Effector CD4-positive, alpha-beta T cell (primary cell): ENCODE measurements at places on chromosomes 11 and 22.

DNA sequence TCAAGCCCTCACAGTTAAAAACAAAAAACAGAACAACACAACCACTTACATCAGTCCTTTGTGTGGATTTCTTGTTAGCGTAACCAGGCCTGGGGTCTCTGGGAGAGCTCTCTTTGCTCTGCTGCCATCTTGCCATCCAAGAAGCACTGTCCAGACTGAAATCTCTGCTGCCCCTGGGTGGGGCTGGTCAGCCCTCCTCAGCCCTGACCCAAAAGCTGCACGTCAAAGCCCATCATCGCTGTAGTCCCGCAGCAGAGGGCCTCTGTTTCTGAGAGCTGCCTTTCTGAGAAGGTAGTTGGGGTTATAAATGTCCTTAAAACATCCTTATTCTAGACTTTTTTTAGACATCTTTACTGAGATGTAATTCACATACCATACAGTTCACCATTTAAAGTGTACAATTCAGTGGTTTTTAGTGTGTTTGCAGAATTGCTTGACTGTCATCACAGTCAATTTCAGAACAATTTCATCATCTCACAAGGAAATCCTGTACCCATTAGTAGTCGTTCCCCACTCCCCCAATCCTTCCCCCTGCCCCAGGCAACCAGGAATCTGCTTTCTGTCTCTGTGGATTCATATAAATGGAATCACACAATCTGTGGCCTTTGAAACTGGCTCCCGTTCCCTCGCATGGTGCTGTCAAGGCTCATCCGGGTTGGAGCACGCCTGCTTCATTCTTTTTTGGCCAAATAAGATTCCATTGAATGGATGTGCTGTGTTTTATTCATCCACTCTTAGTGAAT, 94.9 kb downstream of the TBC1D22A start:
- DNase-seq, result no peak

- DNase-seq, result no peak
Observed at GRCh38 chr22:41648432-41648831, 27.3 kb downstream of the XRCC6 start.

- no peak for DNase-seq
Observed at GRCh38 chr11:12794576-12795230, 120.5 kb downstream of the TEAD1 start.

DNA sequence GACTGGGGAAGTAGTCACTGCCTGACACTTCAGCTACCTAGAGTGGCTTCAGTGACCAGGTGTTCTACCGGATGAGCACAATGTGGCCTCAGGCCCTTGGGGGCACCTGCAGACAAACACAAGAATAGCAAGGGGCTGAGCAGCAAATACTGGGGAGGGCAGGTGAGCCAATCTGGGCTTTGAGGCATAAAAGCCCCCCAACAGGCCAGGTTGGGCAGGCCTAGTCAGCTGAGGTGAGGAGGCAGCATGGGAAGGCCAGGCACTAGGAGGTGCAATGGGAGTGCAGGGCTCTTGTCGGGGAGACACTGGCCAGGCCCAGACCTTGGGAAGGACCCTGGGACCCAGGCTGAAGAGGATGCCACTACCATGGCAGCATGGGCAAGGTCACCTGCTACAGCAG, 9.0 kb downstream of the UFD1 start:
- no peak for DNase-seq

DNA sequence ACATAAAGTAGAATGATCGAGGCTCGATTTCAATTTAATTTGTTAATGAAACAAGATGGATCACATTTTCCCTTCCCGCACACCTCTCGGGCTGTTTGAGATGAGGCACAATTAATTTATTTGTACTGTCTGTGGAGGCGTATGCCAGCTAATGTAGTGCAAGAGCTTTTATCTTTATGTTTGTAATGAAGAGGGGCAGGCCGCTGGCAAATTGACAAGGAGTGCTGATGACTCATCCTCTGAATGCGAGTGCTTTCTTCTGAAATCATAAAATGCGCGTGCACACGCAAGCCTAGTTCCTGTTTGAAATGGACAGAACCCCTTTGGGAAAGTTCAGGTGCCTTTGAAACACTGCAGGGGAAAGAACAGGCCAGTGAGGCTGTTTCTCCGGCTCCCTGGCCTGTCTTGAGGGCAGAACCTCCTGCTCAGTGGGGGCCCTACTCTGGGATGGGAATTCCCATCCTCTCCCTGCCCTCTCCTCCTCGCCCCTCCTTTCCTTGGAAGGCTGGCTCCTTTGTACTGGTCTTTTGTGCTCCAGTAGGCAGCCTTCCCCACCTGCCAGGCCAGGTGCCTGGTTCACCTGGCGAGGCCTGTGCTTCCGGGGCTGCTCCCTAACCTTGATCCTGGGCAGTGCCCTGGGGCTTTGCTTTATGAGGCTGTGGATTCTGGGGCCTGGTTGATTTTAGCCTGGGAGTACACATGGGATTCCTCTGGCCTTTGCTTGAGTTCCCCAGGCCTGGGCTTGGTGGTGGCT, 50.3 kb downstream of the TEAD1 start:
- DNase-seq, result no peak

DNA sequence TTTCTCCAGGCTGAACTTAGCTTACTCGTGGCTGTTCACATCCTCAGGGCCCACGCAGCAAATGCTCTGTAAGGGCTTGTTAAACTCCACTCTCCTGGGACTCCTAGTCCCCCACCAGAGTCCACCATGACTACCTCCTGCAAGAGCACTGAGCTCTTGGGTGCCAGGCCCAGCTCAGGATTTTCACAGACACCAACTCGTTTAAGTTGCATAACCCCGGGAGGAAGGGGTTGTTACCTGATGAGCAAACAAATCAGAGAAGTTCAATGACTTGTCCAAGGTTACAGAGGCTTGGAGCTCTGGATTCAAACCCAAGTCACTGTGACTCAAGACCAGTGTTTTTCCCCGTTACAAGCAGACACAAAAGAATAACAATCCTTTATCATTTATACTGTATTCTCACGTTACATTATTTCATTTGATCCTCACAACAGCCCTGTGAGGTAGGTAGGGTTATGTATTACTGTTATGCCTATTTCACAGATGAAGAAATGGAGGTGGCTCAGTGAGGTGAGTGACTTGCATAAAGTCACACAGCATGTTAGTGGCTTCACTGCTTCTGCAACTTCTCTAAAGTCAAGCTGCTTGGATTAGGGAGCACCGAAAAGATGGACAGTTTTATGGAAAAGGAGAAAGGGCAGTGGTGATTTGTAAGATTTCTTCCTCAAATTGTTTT, 17.4 kb downstream of the KCTD21 start:
- DNase-seq, result no peak

- no peak for DNase-seq
Observed at GRCh38 chr11:10900681-10901415, 43.0 kb upstream of the ZBED5 start.

- DNase-seq, result no peak
Observed at GRCh38 chr22:44032126-44032730, 8.1 kb downstream of the PARVB start.

DNA sequence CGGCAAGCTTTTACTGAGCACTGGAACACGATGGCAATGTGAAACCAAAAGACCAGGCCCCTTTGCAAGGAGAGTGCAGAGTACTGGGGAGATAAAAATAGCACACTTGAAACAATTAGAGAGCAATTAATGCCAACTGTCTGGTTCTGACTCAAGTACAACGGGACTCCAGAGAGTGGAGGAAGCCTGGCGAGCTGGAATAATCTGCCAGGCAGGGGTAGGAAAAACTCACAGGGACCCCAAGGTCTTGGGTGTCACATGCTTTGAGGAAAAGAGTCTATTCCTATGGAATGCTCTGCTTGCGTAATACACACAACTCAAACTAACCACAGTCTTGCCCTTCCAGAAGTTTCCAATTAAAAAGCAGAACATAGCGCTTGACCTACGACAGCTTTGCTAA, 113.0 kb upstream of the CLMP start:
- no peak for DNase-seq
